ENCODE measurements at places on chromosomes 5 and 9.
A peak's percentile ranks its signal among the peaks of the same experiment; 100 is the strongest.

- DNase-seq: no peak
Observed at GRCh38 chr9:121700832-121701419, 49.5 kb downstream of the DAB2IP start.

GRCh38 chr5:35096216-35096615 lies 48.5 kb upstream of the AGXT2 start:
- DNase-seq: no peak

GRCh38 chr5:144421411-144421810 lies 250.7 kb downstream of the KCTD16 start:
- DNase-seq: peak; percentile 18

GRCh38 chr5:77140350-77140749 lies 53.3 kb upstream of the ZBED3 start:
- DNase-seq: no peak

DNA sequence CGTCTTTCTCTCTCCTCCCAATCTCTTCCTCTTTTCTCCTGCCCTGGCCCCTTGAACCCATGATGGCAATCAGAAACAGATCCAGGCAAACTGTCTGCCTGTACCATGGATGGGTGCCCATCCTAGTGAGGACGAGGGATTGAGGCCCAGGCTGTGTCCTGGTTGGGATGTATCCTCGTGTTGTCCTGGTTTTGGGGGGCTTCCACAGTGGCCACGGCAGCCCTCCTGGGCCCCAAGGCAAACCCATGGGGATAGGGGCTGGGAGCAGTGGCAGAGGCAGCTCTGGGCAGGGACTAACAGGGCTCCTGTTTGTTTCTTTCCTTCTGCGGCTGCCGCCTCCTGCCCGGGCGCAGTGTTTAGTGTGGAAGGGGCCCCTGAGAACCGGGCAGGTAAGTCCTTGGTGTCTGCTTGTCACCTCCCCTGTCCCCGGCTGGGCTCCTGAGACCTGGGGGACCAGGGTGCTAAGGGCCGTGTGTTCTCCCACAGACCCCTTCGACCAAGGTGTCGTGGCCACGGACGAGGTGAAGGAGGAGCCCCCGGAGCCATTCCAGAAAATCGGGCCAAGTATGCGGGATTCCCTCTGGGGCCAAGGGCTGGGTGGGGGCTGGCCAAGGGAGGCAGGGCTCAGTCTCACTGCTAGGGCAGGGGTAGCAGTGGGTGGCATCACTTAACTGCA lies 70.0 kb downstream of the AMBP start:
- DNase-seq: no peak

DNA sequence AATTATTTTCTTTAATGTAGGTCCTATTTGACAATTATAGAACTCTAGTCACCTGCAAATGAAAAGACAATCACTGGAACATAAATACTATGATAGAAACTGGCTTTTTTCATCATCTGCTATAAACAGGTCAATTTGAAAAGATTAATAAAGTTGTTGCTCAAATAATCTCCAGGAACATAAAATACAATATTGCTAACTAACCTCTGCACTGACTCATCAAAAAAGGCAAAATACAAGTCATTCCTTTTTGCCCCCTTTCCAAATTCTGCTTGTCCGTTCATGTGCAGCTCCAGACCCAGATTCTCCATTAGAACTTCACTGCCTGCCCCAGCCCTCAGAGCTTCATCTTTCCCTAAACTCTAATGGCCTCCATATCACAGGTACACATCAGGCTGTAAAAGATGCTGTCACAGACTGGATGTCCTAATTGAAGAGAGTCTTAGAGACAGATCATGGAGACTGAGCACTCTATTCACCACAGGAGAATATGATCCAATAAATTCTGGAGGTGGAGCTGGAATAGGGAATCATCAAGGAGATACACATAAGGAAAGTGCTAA lies 1.6 kb downstream of the DCTN4 start:
- DNase-seq: no peak
